ENCODE measurements at places on chromosomes 1 and 21.
A peak's percentile ranks its signal among the peaks of the same experiment; 100 is the strongest.

- no peak for DNase-seq
These were observed 35.9 kb downstream of the VTCN1 start for GRCh38 chr1:117174851-117175250.

- peak; percentile 82 for DNase-seq
These were observed 76.7 kb downstream of the SSBP3 start for GRCh38 chr1:54329312-54330003.

GRCh38 chr1:222620566-222620965 lies 2.7 kb downstream of the MIA3 start:
- no peak for DNase-seq

DNA sequence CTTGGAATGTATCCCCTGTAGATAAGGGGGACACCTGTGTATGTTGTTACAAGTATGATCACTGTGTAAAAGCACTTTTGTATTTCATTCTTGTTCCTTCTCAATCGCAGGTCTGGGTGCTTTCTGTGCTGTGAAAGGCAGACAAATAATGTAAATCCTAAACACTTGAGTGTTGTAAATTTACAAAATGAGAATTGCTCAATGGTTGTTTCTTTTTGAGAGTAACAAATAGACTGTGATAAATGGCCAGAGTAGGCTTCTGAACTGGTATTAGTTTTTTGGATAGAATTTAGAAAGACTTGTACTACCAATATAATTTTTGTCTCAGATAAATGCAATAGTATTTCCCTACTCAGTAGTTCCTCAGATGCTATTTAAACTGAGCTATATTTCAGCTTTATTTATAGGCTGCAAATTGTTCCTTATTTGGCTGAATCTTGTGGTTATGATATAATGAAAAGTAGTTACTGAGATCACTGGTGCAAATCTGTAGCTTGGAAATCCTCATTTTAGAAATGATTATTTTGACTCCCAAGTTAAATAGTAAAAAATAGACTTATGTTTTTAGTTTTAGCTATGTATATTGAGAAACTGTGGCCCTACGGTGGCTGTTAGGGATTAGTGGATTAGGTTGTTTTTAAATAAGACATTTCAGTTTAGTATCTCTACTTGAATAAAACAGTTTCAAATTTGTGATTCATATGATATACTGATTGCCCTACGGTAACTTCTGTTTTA lies 9.2 kb downstream of the BACH1 start:
- no peak for DNase-seq

DNA sequence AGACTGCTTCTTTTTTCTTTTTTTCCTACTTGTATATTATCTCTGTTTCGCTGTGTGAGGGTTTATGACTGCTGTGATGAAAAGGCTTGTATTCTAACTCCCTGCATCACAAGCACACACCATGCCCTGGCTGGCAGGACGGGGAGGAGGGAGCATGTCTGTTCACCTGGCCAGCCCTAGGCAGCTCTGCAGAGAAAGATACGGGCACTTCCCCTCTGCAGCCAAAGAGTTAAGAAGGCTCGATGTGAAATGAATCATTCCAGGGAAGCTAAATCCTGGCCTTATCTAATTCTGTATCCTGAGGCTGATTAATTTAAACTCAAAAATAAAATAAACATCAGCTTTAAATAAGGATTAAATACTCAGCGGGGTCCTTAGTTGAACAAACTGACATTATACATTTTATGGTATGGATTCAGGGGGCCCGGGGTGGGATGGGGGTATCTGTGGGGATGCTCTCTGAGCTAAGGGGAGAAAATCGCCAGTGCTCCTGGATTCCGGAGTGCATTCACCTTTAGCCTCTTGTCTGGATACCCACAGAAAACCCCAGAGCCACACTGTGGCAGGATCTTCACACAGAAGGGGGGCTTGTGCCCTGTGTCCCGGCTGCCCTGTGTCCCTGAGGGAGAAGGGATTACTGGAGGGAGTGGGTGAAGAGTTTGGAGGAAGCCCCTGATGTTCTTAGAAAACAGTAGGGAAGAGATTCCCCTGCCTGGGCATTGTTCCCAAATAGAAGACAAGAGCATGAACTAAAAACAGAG lies 321.5 kb downstream of the NPHP4 start:
- no peak for DNase-seq

- no peak for DNase-seq
These were observed 86.4 kb downstream of the RUNX1 start for GRCh38 chr21:34962586-34963222.

GRCh38 chr1:226772446-226773139 lies 33.5 kb upstream of the ITPKB start:
- DNase-seq = no peak

DNA sequence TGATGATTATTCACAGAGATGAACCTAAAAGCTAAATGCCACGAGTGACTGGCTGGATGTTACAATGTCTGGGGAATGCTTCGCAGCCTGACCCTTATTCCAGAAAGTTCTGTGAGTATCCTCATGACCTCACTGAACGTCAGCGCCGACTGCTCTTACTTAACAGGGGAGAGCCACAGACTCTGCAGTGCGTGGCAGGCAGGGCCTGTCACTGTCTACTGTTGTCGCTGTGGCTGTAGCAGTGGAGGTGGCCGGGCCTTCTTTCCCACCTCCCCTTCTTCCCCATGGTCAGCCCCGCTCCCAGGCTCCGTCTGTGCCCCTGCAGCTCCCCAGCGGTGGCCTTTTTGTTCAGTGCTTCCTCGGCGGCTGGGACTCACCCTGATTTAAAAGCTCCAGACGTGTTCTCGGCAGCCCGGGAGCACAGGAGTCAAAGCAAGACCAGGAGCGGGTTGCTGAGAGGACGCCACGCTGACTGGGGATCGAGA lies 52.2 kb upstream of the TARBP1 start:
- no peak for DNase-seq

GRCh38 chr1:10374442-10374860 lies 24.4 kb upstream of the PGD start:
- DNase-seq = no peak

DNA sequence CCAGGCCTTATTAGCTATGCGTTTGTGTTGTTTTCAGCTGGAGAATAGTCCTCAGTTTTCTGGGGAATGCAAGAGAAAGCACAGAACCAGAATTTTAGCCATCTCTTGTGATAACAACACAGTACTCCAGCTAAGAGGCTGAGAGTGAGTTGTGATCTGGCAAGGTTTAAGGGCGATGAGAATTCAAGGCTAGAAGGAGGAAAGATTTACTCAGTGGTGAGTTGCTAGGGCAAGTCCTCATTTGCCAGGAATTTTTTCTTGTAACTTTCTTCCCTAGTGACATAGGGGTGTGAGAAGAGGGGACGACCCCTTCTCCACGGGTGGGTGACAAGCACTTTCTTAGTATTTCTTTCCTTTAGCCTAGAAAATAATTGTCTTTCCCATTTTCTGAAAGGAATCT lies 53.2 kb downstream of the HHAT start:
- DNase-seq = no peak

GRCh38 chr1:154533952-154534844 lies 24.3 kb downstream of the UBE2Q1 start:
- no peak for DNase-seq

GRCh38 chr1:108357802-108358201 lies 92.3 kb upstream of the NBPF6 start:
- DNase-seq = no peak

GRCh38 chr21:43573921-43574320 lies 85.4 kb downstream of the HSF2BP start:
- DNase-seq = no peak

DNA sequence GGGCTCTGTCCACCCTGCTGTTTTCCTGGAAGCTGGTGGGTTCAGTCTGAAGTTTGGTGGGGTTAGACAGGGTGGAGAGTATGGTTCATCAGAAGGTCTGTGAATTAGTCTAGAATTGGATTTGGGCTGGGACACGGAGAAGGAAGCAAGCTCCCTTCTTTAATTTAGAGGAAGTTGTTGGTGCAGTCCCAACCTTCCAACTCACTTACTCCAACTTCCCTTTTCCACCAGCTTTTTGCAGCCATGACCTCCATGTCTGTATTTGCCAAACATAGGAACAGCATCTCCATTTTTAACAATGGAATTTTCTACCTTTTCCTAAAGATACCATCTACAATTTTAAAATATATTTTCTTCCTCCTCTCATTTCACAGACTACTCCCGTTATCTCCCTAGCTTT lies 28.5 kb upstream of the PRELP start:
- DNase-seq = no peak

DNA sequence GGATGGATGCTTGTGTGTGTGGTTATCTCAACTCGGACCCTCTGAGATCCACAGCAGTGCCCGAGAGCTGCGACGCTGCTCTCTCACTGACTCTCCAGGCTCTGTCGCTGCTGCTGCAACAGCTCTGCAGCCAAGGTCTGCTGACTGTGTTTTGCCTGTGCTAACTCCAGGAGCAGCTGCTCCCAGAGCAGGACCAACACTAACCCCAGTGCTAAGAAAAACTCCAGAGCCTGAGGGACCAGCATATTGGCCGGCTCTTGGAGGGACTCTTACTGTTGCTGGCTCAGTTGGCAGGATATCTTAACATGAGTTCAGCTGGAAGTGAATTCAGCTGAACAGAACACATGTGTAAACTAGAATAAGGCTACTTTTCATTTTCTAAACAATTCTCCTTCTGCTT lies 4.4 kb downstream of the LCE2C start:
- no peak for DNase-seq

DNA sequence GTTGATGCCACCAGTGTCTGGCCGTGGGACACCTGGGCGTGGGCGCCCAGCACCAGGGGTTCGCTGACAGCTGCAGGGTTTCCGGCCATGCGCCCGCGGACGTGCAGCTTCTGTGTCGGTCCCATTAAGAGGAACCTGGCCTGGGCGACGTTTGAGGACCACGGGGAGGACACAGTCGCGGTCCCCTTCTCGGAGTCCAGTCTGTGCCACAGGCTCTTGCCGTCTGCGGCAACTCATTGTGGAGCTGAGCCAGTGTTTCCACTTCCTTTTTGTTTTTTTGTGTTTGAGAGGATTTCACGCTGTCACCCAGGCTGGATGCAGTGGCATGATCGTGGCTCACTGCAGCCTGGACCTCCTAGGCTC lies 1.6 kb upstream of the C1orf159 start:
- no peak for DNase-seq

GRCh38 chr1:230770317-230770716 lies 23.1 kb downstream of the CAPN9 start:
- DNase-seq = no peak

DNA sequence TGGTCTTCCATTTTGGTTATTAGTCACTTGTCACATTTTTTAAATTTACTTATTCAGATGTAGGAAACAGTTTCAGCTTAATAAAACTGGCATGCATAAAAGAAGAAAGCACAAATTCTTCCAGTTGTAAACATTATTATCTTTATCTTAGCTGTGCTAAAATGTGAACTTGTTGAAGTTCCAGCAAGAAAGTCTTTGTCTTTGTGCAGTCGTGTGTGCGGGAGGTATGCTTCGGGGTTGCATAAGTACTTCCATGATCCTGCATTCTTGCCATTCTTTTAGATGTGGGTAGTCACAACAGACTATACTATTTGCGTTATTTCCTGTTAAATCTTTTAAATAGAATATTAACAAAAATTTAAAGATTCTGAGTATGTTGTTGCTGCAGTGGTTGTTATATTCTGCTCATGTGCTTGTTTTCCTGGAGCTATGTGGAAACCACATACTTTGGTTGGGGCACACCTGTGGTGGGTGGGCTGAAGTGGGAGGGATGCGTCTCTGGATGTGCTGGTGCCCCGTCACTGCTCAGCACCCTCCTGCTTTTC lies 49.9 kb downstream of the CBS start:
- no peak for DNase-seq

DNA sequence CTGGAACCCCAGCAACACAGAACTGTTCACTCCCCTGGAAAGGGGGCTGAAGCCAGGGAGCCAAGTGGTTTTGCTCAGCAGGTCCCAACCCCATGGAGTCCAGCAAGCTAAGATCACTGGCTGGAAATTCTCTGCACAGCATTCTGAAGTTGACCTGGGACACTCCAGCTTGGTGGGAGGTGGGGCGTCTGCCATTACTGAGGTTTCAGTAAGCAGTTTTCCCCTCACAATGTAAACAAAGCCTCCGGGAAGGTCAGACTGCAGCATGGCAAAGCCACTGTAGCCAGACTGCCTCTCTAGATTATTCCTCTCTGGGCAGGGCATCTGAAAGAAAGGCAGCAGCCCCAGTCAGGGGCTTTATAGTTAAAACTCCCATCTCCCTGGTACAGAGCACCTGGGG lies 59.7 kb downstream of the INKA2 start:
- no peak for DNase-seq

- no peak for DNase-seq
These were observed 262.0 kb downstream of the TNR start for GRCh38 chr1:175481126-175482070.

DNA sequence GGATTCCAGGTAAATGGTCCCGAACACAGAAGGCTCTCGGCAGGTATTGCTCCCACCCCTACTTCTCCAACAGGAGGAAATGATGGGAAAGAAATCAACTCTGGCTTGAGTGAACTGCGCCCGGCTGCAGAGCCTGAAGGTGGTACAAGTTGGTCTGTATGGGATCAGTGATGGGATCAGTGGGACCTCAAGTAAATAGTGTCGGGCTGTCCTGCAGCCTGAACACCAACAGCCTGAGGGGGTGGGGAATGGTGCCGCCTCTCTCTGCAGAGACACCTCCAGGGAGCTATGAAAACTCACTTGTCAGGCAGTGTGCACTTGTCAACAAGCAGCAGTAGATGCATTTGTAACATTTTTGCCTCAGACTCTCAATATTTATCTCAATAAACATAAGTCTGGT lies 183.5 kb downstream of the MATN1 start:
- DNase-seq = no peak

GRCh38 chr1:77950873-77951272 lies 28.0 kb downstream of the FUBP1 start:
- no peak for DNase-seq

- DNase-seq = no peak
These were observed 3.8 kb upstream of the TGFB2 start for GRCh38 chr1:218341325-218341724.

DNA sequence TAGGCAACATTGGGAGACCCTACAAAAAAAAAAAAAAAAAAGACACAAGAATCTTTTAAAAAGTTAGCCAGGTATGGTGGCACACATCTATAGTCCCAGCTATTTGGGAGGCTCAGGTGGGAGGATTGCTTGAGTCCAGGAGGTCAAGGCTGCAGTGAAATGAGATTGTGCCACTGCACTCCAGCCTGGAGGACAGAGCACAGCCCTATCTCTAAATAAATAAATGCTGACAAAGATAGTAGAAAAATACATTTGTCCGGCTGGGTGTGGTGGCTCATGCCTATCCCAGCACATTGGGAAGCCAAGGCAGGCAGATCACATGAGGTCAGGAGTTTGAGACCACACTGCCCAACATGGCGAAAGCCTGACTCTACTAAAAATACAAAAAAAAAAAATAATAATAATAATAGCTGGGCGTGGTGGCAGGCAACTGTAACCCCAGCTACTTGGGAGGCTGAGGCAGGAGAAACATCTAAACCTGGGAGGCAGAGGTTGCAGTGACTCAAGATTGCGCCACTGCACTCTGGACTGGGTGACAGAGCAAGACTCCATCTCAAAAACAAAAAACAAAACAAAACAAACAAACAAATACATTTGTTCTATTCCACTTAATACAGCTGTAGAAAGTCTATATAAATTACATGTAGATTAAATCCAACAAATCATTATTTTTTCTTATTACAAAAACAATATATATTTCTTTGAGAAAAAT lies 48.5 kb downstream of the PHACTR4 start:
- DNase-seq = no peak

- DNase-seq = peak; percentile 34
These were observed 12.8 kb downstream of the OTUD7B start for GRCh38 chr1:149997585-149998262.

GRCh38 chr21:32990666-32991065 lies 35.1 kb upstream of the OLIG2 start:
- no peak for DNase-seq

- DNase-seq = no peak
These were observed 36.6 kb downstream of the RIMS3 start for GRCh38 chr1:40628903-40629292.

- DNase-seq = no peak
These were observed 20.4 kb upstream of the TMEM52 start for GRCh38 chr1:1939296-1940122.

All from Ammon's horn (tissue), 1 donor.